ENCODE measurements at places on chromosomes 4 and X.

DNA sequence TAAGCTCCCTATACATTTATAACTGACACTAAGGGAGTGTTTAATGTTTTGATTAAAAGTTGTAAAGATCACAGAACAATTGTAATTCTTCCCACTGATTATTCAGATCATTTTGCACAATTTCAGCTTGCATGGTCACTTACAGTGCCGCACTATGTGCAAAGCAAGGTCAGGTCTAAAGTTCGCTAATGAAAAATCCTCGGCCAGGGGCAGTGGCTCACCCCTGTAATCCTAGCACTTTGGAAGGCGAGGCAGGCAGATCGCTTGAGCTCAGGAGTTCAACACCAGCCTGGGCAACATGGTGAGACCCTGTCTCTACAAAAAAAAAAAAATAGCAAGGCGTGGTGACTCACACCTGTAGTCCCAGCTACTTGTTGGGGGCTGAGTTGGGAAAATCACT, 57.0 kb downstream of the PKD2 start:
- DNase-seq: no peak

DNA sequence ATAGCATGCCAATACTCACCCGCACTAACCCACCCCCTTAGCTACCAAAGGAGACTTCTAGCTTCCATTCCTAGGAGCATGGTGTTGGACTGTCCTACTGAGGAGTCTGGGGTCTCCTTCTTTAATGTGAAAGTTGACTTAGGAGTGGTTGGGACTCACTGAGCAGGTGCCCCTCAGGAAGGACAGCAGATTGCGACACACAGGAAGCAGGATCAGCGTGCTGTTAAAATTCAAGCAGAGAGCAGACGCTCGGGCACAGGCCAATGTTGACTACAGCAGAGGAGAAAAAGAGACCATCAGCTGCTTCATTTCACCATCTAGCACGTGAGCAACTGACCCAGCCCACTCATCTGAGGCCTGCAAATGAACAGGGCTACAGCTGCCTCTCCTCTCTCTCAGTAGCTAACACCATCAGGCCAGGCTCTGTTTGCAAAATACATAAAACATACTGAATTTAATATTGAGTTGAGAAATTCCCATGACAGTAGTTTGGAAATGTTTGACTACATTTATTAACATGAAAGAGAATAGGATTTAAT, 10.8 kb downstream of the NOX1 start:
- no peak for DNase-seq

DNA sequence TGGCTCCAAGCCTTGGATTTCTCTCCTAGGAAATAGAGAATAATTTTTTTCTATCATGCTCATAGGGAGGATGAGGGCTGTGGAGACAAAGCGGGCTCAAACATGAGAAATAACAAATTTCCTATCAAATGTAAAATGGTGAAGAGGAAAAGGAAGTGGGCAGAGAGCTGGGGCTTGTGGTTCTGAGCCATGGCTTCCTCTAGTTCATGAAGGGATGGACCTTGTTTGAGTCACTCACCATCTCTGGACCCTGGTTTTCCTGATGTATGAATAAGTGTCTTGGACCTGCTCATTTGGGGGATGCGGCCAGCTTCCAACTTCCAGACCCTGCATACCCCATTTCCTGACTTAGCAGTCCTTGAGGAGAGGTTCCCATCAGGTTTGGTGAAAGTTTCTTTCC, 63.0 kb downstream of the MSX1 start:
- no peak for DNase-seq

GRCh38 chrX:16267431-16267830, 100.2 kb downstream of the MAGEB17 start:
- no peak for DNase-seq

DNA sequence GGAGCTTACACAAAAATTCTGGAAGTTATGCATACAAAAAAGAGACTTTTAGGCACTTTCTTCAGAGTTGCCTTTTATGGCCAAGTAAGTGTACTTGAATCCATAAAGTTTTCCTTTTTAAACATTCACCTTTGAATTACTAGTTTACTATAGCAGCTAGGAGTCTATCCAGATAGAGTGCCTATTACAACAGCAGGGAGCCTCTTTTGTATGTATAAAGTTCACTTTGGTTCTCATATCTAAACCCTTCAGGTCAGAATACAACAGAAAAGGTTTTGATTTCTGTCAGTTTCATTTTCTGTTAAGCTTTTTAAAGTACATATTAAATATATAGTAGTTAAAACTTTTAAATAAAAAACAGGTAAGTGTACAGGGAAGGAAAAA, 51.4 kb upstream of the IL13RA1 start:
- no peak for DNase-seq

DNA sequence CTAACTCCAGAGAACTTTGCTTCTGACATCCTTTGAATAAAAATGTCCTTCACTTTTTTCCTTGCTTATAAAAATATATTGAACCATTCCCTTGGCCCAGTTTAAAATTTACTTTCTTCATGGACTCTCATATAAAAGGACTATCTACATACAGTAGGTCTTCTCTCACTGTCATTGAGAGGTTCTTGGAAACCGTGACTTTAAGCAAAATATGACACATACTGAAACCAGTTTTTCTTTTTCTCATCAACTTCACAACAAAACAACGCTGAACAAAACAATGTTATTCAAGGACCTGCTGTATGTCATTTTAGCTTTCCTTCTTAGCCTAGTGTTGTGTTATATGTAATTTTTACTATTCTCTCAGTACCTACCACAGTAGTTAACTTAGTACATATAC, 496.8 kb downstream of the CENPC start:
- no peak for DNase-seq

DNA sequence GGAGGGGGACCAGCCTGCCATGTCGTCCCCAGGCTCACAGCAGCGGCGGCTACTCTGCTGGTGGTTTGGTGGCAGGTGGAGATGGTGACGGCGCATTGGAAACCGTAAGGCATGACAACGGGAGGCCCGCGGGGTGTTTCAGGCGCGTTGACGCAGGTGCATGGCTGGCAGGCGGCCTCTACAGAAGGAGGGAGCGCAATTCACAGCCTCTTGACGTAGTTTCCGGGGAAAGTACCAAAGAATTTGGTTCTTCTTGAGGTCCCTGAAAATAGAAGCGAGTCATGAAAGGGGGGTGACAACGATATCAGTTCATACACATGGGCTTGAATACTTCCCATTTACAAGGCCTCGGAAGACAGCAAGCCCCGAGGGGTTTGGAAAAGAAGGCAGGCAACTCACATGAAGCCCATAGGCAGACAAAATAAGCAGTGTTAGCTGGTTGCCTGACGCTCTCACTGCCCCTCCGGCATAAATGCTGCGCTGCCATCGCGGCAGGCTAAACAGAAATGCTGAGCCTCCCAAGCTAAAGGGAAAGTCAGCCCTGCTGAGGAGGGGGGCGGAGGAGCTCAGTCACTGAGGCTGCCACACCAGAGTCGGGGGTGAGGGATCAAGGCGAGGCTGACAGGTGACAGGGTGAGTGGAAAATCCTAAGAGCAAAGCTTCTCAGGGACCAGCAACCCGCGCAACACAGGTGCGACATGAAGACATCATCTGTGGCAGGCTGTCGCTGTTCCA, 52.3 kb upstream of the PDLIM3 start:
- DNase-seq: peak; percentile 24

DNA sequence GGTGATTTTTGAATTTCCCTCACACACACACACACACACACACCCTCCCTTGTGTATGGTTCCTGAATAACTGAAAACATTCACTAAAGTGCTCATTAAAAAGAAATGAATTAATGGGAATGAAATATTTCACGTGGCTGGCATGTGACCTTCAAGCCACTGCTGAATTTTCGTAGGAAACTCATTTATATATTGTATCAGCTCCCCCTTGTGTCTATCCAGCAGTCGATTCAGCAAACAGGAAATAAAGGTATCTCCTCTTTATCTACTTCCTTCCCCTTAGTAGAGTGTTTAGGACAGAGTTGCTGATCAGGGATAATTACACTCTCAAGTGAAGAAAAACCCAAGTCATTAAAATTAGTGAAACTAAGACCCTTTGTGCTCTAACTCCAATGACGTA, 912.6 kb upstream of the LCORL start:
- no peak for DNase-seq

DNA sequence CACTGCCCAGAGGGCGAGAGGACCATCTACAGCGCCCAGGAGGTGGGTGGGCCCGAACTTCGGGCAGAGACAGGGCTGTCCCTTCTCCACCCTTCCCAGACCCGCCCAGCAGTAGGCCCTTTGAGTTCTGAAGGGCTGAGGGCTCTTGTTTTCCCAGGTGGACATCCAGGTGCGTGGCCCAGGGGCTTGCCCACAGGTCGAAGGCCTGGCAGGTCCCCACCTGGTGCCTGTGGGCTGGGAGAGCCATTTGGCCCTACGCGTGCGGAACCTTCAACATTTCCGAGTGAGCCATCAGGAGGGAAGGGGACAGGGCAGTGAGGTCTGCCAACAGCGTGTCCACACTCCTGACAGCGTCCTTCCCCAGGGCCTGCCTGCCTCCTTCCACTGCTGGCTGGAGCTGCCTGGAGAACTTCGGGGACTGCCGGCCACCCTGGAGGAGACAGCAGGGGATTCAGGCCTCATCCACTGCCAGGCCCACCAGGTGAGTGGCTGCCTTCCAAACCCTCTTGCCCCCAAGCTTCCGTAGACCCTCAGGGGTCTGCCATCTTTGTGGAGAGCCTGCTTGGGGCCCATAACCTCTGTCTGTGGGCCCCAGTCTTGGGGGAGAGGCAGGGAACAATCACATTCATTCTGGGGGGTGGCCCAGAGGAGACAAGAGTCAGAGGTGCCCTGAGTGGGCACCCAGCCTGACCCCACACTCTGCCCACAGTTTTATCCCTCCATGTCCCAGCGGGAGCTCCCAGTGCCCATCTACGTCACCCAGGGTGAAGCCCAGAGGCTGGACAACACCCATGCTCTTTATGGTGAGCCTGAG, 6.8 kb downstream of the PLXNB3 start:
- DNase-seq: no peak

DNA sequence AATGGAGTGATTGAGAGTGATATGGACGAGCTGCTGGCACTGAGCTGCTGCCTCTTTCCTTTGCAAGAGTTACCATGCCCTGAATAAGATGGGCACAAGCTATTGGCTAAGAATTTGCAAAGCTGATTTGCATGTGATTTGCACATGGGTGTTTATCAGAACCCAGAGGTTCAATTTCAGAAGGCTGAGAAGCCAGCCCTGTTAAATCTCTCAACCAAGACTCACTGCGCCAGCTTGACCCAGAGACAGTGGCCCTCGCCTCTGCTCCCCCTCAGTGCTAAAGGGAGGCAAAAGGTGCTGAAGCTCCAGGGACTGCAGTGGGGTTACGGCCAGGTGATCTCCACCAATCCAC, 701 bp downstream of the ARHGAP4 start:
- no peak for DNase-seq
